ENCODE measurements at places on chromosomes 4 and X.

GRCh38 chr4:33060674-33061542 is 2340.7 kb downstream of the PCDH7 start:
- no peak for DNase-seq

- no peak for DNase-seq
Observed at GRCh38 chr4:5945171-5945570, 52.3 kb upstream of the CRMP1 start.

- DNase-seq: no peak
Observed at GRCh38 chrX:46407036-46407752, 138.0 kb downstream of the ZNF674 start.

- no peak for DNase-seq
Observed at GRCh38 chr4:157775971-157776370, 396.9 kb downstream of the GASK1B start.

GRCh38 chr4:6169239-6169638 is 31.1 kb downstream of the JAKMIP1 start:
- no peak for DNase-seq

DNA sequence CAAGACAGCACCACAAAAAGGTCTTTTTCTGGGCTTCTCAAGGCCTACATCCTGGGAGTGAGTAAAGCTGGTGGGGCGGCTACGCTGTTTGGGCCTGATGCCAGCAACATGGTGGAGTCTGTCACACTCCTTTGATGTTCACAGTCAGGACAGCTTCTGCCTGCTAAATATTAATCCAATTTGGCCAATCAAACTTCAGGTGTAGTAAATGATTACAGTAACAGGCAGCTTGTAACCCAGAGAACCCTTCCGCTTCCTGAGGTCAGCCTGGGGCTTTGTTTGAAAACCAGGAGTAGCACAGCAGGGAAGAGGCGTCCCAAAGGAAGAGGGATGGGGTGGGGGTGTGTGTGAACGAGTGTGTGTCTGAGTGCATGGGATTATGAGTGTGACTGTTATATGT is 220.4 kb downstream of the MAML3 start:
- no peak for DNase-seq

- no peak for DNase-seq
Observed at GRCh38 chr4:143240939-143241679, 56.4 kb downstream of the USP38 start.

- DNase-seq: no peak
Observed at GRCh38 chr4:154004507-154005170, 215.8 kb upstream of the SFRP2 start.

DNA sequence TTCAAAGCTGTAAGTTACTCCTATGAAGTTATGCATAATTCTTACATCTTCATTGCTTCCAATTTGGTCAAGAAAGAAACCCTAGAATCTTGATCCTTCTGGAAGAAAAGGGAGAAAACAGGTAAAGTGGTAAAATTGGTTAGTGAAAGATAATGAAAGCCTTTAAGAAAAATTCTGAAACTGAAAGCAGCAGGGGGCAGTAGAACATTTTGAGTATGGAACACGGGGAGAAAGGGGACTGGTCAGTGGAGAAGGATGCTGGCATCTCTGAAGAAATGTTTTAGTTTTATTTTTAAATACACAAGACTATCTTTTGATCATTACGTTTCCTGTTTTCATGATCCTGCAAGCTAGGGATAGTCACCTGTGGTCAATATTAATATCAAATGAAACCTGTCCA is 54.3 kb downstream of the SLIT2 start:
- DNase-seq: no peak

GRCh38 chrX:23662187-23662586 is 5.1 kb upstream of the PRDX4 start:
- DNase-seq: no peak

GRCh38 chrX:144801786-144802185 is 445.5 kb upstream of the SPANXN1 start:
- no peak for DNase-seq

DNA sequence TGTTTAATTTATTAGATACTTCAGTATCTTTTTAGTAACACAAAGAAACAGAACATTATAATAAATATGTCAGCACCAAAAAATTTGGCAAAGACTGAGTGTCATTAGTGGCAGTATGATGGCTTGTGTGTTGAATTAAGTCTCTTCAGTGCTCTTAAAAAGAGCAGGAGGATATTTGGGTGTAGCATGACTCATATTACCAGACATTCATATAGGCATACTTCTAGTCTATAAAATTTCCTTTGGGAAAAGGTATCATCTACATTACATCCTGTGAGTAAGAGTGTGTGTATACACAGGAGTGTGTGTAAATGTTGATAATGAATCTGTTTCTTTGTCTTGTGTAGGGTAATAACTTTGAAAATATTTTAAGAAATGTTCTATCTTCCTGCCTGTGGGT is 135.7 kb downstream of the CNKSR2 start:
- DNase-seq: no peak

DNA sequence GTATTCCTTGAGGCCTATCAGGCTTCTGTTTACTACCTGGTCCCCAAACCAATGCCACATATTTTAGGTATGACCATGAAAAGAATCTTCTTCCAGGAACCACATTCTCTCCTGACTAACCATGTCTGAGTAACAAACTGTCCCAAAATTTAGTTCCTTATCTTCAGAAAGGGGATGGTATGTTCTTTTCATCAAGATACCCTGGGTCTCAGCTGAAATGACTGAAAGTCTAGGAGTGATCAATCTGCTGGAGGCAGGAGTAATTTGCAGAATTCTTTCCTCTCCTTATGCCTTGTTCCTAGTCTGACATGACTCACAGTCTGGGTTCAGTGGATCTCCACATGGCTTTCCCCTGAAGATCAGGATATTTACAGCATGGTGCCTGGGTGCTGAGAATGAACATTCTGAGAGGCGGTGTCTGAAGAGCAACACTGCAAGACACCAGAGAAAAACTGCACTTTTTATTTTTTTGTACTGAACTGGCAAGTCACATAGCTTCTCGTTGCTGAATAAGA is 665.5 kb downstream of the TLL1 start:
- DNase-seq: no peak

DNA sequence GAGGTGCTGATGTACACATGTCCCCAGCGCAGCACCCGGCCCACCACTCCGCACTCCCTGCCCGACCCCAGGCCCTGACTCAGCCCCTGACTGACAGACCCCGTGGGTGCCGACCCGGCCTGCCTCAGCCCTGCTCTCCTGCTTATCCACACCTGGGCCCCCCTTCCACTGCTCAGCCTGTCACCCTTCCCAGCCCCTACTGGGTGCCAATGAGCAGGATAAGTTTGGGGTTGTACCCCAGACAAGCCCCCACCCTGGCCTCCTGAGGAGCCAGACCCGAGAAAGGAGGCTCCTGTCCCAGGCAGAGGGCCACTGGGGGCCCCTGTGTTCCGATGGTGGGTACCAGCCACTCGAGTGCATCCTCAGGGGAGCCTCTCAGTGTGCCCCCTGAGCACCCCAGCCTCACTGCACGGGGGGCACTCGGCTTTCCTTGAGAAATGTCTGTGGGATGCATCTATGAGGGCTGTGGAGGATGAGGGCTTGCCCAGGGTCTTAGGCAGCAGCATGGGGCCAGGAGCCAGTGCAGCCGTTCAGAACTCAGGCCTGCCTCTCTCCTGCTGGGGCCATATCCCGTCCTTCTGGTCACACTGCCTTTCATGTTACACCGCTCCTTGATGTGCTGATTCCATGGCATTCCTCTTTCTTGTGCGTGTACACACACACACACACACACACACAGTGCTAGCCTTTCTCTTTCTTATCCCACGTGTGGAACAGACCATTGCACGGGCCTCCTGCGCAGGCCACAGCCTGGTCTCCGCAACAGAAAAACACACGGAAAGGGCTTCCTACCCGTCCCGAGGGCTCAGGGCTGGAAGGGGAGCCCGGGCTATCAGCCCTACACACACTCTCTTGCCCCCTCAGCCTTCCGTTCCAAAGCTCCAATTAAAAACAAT is 220.1 kb upstream of the PSAPL1 start:
- no peak for DNase-seq

GRCh38 chr4:123613586-123614344 is 217.2 kb downstream of the SPRY1 start:
- DNase-seq: no peak

DNA sequence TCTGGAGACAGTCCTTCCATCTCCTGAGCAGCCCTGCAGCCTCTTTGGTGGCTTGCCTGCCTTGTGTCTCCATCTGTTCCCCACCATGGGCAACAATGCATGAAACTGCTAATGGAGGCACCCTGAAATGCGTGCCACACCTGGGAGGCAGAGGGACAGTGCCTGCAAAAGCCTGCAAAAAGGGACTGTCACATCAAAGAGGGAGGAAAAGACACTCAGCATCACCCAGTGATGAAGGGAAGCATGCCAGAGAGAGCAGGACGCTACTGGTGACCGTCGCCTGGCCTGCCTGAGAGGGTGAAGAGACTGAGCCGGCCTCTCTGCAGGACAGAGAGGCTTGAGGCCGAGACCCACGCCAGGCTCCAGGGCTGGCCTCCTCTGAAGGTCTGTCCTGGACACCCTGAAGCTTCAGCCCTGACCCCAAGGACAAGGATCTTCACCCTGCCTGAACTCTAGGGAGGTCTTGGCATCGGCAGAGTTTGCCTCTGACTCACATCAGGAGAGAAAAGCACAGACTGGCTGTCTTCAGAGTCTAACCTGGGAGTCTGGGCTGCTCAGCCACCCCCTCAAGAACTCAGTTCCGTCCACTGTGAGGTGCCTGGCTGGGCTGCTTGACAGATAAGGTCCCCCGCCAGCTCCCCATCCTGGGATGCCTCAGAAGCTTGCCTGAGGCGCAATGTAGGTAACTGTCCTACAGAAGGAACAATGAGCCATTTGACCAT is 8.1 kb downstream of the ACSL1 start:
- no peak for DNase-seq

GRCh38 chr4:82890528-82890900 is 439 bp downstream of the SEC31A start:
- DNase-seq: no peak

DNA sequence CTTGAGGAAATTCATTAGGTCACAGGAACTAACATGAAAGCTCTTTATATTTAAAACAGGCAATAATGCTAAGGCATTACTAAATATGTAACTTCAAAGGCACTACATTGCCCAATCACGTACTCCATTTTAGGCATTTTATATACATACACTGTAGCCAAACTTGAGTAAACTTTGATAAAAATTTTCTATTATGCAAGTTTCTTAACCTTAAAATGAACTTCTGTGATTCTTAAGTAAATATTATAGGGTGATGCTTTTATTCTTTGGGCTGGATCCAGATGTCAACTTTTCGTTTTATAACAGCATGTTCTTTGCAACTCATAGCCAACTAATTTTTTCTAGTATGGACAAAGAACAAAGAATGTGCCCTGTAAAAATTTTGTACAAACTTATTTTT is 28.3 kb upstream of the MAP9 start:
- no peak for DNase-seq

- DNase-seq: no peak
Observed at GRCh38 chrX:13283512-13283911, 36.3 kb downstream of the ATXN3L start.

- no peak for DNase-seq
Observed at GRCh38 chr4:59412739-59413138, 1787.4 kb upstream of the ADGRL3 start.

GRCh38 chr4:140213749-140214148 is 59.8 kb upstream of the MAML3 start:
- DNase-seq: no peak

DNA sequence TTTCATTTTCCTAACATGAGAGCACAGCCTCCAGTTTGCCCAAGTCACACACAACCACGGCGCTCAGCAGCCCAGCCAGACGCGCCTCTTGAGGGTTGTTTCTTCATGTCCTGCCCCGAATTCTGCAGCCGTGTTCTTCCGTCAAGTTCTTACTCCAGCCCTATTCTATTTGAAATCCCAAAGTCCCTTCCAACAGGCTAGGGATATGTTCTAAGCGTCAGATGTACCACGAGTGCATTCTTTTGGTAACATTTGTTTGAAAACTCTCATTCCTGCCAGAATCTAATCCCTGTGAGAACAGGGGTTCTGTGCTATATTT is 23.1 kb downstream of the ACSL1 start:
- no peak for DNase-seq

DNA sequence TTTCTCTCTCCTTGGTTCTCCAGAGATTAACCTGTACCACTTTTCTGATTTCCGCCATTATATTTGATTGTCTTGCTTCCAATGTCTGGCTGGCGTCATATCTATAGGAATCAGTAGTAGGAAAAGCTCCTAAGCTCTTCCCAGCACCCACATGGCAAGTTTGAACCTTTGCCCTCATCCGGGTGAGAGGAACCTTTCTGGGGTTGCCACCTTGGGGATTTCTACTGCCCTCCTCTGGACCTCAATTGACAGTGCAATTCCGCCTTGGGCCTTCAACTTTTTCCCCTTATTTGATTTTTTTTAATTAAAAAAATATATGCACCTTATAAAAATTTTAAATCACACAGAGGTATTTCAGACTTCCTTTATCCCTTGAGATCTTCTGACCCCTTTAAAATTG is 2.0 kb upstream of the CXorf66 start:
- DNase-seq: no peak

GRCh38 chr4:184816962-184817361 is 8.8 kb downstream of the ACSL1 start:
- no peak for DNase-seq

DNA sequence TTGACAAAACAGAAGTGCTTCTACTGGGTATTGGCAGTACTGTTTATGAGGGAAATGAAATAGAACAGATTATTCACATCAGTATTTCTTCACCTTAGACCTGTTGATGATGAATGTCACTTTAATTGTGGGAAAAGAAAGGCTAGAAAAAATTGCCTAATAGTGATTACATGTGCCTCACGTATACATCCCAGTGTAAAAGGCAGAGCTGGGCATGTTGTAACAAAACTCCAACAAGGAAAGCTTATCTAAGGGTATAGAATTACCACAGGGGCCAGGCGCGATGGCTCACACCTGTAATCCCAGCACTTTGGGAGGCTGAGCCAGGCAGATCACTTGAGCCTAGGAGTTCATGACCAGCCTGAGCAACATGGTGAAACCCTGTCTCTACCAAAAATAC is 4.2 kb downstream of the PGM2 start:
- no peak for DNase-seq

- DNase-seq: no peak
Observed at GRCh38 chr4:113069212-113069892, 19.9 kb downstream of the ANK2 start.

- DNase-seq: no peak
Observed at GRCh38 chr4:80144676-80145470, 52.4 kb upstream of the PRDM8 start.

- no peak for DNase-seq
Observed at GRCh38 chr4:69095301-69095731, 958 bp upstream of the UGT2B7 start.

GRCh38 chr4:41400296-41400695 is 137.7 kb upstream of the LIMCH1 start:
- no peak for DNase-seq

DNA sequence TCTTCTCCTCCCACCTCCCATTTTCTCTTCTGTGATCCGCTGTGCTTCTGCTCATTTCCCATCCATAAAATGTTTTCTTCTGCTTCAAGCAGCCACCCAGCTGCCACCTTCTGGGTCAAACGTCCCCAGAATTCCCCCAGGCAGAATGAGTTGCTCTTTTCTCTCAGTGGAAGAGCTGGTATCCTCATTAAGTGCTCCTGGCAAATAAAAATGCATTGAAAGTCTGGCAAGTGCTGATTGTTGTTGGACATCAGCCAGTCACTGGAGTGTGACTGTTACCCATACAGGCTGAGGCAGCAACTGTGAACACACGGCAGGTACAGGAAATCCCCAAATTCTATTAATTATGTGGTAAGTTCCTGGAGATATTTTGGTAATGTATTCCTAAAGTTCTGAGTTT is 52.6 kb downstream of the LIMCH1 start:
- no peak for DNase-seq

GRCh38 chr4:61723492-61723891 is 523.4 kb downstream of the ADGRL3 start:
- DNase-seq: no peak

Measured in SIG-M5 (cell line).